ENCODE measurements at places on chromosomes 7 and 10. TPM values are rescaled to one million over a fixed set of nuclear protein-coding genes. Genes with fewer than 3 reads are reported as not detected.

TDRD1 gene
- total RNA-seq, result 0.12 TPM

SMARCD3 gene
- 81.5 TPM for total RNA-seq

ADCYAP1R1 gene
- 3.1 TPM for total RNA-seq

DTX2 gene
- 7.9 TPM for total RNA-seq

ANKRD2 gene
- 204 TPM for total RNA-seq

- no peak for DNase-seq
Observed at GRCh38 chr7:30838008-30838407, 66.8 kb downstream of the MINDY4 start.

GRCh38 chr10:77378366-77379349, 258.9 kb downstream of the KCNMA1 start:
- no peak for DNase-seq

DNA sequence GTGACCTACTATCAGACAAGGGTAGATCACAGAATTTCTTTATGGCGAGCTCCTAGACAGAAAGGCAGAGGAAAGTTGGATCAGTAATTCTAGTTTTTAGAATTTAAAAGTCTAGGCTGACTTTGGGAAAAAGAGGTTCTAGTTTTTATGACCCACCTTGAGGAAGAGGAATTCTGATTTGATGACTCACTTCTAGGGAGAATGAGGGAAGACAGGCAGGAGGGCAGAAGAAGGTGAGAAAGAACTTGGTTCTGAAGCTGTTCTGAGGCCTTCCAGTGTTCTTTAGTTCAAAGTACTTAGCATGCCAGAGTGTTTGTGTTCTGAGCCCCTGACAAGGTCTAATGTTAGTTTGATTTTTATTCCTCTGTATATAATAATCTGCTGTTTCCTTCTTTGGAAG, 97.2 kb downstream of the PODXL start:
- DNase-seq, result no peak

DNA sequence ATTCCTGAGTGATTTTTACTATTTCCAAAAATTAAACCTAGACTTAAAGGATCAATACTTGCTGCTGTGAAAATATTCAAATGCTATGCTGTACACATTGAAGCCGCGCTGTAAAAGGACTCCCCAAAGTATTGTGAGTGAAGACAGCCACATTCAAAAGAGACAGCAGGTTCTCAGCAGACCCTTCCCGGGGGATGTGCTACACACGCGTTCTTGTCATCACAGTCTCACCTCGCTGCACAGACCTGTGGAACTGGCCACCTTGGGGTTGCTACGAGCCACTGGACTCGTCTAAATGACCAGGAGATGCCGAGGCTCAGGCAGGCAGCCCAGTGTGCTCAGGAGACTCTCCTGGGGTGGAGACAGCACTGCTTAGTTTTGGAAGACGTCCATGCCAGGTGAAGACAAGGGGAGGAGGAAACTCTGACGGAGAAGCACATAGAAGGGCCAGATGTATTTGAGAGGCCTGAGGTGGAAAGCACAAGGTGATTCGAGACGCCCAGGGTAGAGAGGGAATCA, 367.7 kb upstream of the SHH start:
- no peak for DNase-seq

- no peak for DNase-seq
Observed at GRCh38 chr7:16345979-16346958, 75.1 kb downstream of the CRPPA start.

- no peak for DNase-seq
Observed at GRCh38 chr10:7534480-7534852, 123.6 kb upstream of the SFMBT2 start.

DNA sequence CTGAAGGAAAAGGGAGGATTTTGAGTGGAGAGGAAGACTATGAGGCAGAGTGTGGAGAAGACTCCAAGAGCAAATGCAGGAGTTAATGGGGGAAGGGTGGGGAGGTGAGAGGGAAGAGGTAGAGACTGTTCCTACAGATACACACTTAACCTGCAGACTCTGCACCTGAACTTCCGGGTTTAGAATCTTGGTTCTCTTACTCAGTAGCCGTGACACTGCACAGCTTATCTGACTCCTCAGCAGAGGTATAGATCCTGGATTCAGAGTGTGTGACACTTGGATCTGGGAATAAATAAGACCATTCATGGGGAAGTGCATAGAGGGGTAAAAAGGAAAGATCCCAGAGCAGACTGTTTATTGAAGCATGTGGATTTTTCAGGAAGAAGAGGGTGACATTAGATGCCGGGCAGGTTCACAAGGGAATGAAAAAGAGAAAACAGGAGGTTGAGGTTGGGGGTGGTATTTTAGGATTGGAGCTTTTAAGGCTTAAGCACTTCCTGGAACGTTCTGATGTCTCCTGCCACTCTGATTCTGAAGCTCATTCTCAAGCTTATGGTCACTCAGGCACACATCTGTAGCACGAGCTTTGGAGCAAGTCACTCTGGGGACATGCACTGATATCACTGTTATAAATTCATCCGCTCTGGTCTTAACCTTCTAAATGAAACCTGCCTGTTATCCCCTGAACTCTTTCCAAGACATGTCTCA, 5.7 kb upstream of the ZC3HAV1L start:
- DNase-seq, result no peak

- DNase-seq, result no peak
Observed at GRCh38 chr7:37826825-37827224, 21.6 kb upstream of the NME8 start.

DNA sequence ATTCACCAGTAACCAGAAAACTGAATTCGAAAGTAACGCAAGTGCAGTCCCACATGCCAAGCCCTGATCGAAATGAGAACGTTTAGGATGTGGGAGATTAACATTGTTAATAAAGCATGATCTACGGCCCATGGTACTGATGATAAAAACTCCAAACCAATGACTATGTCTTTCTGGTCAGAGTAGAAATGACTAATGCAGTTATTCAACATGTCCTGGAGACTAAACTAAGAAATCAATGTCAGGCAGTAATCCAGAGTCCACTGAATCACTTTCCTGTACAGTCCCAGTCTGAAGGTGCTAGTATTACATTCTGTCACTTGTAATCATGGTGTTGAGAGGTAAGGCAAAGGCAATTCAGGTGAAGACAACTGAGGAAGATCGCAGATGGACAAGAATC, 14.4 kb downstream of the NPSR1 start:
- DNase-seq, result no peak

DNA sequence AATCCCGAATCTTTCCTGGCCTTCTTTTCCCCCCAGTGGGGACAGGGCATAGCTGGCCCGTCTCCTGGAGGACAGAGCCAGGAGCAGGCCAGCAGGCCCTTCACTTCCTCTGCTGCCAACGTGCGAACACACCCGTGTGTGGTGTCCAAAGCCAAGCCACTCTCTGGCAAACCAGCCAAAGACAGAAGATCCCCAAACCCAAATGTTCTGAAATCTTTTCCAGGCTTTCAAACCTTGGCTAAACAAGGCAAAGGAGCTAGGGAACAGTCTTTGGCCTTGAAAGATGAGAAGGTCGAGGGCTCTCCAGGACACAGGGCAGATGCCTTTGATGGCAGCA, 63.0 kb downstream of the PROSER2 start:
- no peak for DNase-seq

GRCh38 chr10:124045276-124045675, 48.1 kb downstream of the CHST15 start:
- DNase-seq, result no peak

GRCh38 chr10:17637869-17638268, 6.1 kb upstream of the STAM start:
- no peak for DNase-seq

DNA sequence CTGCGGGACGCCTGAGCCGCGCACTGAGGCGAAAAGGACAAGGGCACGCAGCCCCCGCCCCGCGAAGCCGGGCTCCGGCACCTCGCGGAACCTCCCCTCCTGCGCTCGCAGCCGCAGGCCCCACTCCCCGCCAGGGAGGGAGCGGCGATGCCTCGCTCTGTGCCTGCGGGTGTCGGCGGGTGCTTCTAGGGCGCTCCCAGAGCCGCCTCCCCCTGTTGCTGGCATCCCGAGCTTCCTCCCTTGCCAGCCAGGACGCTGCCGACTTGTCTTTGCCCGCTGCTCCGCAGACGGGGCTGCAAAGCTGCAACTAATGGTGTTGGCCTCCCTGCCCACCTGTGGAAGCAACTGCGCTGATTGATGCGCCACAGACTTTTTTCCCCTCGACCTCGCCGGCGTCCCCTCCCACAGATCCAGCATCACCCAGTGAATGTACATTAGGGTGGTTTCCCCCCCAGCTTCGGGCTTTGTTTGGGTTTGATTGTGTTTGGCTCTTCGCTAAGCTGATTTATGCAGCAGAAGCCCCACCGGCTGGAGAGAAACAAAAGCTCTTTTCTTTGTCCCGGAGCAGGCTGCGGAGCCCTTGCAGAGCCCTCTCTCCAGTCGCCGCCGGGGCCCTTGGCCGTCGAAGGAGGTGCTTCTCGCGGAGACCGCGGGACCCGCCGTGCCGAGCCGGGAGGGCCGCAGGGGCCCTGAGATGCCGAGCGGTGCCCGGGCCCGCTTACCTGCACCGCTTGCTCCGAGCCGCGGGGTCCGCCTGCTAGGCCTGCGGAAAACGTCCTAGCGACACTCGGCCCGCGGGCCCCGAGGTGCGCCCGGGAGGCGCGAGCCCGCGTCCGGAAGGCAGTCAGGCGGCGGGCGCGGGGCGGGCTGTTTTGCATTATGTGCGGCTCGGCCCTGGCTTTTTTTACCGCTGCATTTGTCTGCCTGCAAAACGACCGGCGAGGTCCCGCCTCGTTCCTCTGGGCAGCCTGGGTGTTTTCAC, 519 bp downstream of the ITGB8 start:
- no peak for DNase-seq

DNA sequence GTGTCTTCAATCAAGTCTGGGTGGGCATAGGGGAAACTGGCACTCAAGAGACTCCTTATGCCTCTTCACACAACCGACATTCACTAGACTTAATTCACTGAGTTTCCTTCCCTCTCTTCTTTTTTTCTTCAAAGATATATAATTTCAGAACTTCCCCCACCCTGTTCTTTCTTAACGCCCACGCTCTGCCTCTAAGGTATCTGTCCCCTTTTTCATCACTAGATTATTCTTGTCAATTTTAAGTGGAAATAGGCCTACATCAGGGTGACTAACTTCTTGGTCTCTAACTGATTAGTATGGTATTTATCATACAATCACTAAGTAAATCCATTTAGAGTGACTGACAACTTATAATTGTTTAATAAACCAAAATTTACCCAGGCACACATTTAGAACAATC, 126.7 kb downstream of the CDCA7L start:
- DNase-seq, result no peak

GRCh38 chr7:116542618-116543017, 17.8 kb downstream of the CAV1 start:
- DNase-seq, result no peak

DNA sequence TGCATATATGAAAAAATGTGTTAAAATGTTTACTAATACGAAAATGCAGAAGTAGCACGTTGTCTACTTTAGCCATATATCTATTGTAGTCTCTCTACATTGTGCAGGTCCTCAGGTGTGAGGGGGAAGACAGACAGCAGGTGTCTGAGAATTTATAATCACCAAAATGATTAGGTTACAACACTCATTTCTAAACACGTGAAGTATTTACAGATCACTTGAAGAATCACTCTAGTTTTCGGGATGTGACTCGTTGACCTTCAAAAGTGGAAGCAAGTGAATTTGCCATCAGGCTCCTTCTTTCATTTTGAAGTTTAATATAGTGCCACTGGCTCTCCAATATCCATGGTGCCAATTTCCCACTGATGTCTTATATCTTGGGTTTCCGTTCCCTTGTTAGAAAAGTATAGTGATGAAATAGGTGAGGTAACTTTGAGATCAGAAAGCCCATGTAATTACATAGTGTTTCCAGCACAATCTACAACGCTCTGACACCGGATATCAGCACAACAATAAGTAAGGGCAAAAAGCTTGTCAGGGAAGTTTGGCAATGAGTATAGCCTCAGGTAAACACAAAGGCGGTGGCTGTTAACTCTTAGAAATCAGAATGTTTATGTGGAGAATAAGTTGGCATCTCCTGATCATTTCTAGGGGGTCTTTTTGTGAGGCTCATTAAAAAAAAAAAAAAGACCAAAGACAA, 57.5 kb upstream of the SP4 start:
- DNase-seq, result no peak

DNA sequence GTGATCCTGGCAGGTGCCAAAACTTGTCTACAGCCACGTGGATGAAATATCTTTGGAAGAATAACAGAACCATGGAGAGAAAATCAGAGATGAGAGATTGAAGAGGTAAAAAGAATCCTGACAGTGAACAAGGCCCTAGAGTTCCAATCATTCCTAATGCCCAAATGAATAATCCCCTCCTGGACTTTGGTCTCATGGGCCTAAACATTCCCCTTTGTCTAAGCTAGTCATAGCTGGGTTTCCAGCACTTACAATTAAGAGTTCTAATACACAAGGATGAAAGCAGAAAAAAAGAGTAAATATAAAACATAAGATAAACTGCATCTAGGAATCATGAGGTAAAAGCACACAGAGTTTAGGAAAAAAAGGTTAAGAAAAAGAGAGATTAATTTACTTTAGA, 40.2 kb downstream of the ARHGAP12 start:
- DNase-seq, result no peak

DNA sequence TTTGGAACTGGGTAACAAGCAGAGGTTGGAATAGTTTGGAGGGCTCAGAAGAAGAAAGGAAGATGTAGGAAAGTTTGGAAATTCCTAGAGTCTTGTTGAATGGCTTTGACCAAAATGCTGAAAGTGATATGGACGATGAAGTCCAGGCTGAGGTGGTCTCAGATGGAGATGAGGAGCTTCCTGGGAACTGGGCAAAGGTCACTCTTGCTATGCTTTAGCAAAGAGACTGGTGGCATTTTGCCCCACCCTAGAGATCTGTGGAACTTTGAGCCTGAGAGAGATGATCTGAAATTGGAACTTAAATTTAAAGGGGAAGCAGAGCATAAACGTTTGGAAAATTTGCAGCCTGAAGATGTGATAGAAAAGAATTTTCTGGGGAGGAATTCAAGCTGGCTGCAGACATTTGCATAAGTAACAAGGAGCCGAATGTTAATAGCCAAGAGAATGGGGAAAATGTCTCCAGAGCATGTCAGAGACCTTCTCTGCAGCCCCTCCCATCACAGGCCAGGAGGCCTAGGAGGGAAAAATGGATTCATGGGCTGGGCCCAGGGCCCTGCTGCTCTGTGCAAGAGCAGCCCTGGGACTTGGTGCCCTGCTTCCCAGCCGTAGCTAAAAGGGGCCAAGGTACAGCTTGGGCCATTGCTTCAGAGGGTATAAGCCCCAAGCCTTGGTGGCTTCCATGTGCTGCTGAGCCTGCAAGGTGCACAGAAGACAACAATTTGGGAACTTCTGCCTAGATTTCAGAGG, 3.6 kb downstream of the PDSS1 start:
- no peak for DNase-seq

DNA sequence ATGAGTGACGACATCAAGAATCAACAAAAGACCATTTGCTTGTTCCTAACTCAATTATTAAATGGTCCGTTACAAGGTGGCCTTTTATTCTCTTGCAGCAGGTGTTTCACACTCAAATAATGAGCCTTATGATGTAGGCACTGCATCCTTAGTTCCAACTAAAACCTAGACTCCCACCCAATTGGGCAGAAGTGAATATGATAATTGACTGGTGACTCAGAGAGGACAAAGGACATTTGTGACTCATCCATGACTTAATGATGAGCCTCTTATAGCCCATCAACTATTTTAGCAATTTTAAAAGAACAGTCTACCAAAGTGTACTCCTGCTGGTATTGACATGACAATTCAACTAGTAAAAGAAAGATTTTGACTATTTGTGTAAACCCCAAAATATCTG, 1027.8 kb upstream of the PHF14 start:
- DNase-seq, result no peak

GRCh38 chr7:130444234-130444633, 3.4 kb upstream of the CEP41 start:
- DNase-seq, result no peak

- DNase-seq, result no peak
Observed at GRCh38 chr7:35648367-35648766, 46.6 kb downstream of the HERPUD2 start.
